NCI-H1092 treated with DMSO at 0.1 percent for 48 hours (cell line): ENCODE measurements at places on chromosomes 6 and 20.

DNA sequence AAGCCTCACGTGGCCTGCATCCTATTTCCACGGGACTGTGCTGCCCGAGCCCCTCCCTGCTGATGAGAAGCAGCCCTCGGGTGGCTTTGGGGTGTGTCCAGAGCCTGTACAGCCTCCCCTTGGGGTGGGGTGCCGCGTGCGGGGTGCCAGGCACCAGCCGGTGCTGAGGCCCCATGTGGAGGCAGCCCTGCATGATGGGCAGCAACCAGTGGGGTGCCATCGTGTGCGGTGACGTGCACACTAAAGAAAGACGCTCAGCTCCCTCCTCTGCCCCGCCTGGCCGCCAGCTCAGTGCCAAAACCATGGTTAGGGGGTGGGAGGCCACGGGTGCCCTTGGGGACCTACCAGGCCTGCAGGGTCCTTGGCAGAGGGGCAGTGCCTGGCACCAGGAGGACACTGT is 26.2 kb downstream of the NTSR1 start:
- no peak for DNase-seq

DNA sequence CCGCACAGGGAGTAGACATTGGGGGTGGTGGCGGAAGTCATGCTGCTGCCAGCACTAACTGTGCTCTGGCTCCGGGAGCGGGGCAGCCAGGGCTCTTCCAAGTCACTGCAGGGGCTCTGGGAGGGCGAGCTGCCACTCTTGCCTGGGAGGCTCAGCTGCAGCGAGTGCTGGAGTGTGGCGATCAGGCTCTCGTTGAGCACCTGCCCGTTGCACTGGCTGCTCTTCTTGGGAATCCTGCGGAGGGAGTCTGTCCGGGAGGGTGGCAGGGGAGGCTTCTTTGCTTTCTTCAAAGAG is 28.0 kb downstream of the HEBP2 start:
- no peak for DNase-seq

- no peak for DNase-seq
Observed at GRCh38 chr6:48552905-48553304, 441.9 kb upstream of the PTCHD4 start.

GRCh38 chr6:13500264-13500663 is 12.9 kb upstream of the GFOD1 start:
- DNase-seq = no peak

DNA sequence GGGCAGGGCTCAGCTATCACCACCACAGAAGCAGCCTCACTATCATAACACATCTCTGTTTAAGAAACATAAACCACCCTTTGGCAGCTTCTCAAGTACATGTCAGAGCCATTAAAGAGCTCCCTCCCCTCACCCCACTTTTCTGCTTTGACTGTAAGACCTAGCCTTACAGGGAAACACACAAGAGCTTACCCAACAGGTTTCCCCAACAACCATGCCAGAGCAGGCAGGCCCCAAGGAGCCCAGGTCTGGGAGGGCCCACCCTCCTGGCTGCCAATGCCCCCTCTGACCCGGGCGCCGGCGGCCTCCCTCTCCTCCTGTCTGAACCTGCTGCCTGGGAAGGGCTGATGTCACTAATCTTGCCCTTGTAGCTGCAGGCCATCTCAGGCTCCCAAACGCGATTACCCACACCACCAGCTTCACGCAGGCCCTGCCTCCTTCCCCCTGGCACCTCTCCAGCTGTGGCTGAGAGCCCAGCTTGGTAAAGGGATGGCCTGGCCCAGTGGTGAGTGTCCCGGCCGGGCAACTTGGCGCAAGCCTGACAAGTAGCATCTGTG is 402.0 kb downstream of the MAFB start:
- DNase-seq = no peak

DNA sequence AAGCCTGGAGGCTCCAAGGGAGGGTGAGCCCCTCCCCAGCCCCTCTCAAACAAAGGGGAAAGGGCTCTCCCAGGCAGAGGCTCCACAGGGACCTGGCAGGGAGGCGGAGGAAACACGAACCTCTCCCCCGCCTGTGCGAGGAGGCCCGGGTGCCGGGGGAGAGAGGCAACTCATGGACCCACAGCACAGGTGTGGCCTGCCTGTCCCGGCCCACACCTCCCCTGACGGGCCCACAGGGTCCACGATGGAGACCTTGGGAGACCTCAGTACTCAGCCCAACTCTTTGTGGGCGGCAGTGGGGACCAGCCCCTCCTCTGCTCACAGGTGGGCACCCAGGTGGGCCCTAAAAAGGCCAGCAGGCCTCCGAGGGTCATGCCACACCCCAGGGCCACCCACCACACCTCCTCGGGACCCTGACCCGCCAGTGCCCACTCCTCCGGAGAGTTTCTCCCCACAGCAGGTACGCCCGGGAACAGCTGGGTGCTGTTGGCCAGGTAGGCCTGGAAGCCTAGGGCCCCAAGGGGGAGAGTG is 12.2 kb downstream of the LAMA5 start:
- DNase-seq = no peak

- DNase-seq = no peak
Observed at GRCh38 chr6:170013815-170014214, 262.4 kb downstream of the ERMARD start.

- no peak for DNase-seq
Observed at GRCh38 chr6:71268735-71269437, 19.7 kb upstream of the OGFRL1 start.

- no peak for DNase-seq
Observed at GRCh38 chr6:167574431-167575151, 249.7 kb downstream of the TTLL2 start.
